Activated naive CD8-positive, alpha-beta T cell treated with anti-CD3 and anti-CD28 coated beads, Interleukin-2, amount 10 ng/mL, durations not matched to agents 7 days and 5 days (primary cell): ENCODE measurements at places on chromosomes 3 and 15.

DNA sequence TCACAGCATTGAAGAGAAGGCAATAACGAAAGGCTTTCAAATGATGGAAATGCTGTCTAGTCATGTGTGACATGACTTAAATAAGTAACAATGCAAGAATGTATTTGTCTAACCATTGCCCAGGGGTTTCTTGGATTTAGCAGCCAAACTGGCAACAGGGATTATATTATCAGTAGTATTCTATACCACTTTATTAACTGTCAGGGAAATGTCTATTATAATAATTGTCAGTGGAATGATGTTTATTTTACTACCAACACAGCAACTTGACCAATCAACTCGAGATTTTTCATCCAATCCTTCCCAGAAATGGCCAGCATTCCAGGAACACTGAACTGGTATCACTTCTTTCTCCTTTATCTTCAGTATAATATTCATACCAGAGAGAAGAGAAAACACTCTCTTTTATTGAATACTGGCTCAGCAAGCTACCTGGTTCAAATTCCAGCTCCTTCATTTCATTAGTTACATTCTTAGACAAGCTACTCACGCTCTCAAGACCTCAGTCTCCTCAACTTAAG lies 66.2 kb downstream of the FOXP1 start:
- no peak for DNase-seq

DNA sequence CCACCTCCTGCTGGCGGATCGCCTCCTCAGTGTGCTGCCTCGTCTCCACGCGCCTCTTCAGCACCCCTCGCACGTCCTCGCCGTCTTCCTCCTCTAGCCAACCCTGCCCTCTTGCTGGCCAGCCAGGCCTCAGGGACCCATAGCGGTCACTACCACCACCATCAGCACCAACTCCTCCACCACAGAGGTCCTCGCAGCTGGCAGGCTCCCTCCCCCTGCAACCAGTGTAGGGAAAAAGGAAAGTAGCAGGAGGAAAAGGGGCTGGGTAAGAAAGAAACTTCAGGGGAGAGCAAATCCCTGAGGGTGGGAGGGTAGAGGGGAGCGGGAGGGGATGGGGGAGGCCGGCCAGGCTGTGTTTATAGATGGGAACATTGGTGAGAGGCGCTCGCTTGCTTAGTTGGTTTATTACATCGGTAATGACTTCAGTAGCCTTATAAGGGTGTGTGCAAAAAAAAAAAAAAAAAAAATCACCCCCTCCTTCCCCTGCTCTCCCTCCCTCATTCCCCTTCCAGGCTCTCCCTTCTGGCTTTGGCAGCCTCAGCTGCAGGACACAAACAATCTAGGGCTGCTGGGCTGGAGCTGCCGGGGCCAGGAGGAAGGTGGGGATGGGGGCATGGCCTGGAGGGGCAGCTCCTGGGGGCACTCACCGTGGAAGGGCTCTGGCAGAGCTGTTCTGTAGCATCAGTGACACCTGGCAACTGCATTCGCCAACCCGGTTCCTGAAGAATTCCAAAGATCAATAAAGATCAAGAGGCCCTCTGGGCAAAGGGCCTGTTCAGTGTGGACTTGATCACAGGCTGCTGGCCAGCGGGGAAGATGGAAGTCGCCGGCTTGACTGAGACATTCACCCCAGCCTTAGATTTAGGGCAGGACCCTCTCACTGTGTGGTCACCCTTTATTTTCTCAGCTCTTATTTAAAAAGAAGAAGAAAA lies 116.2 kb upstream of the HACD2 start:
- DNase-seq: no peak

DNA sequence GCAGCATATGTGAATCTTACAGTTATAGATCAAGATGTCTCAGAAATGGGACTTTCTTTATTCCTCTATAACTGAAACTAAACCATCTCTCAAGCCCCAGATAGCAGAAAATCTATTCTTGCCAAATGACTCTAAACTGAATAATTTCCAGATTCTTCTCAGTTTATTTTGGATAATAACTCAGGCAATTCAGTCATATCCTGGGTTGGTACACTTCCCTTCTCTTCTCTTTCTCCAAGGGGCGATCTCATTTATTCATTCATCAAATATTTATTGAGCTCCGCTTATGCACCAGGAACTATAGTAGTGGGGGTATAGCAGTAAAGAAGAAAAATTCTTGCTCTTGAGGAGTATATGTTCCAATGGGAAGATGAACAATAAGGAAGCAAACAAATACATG lies 13.5 kb upstream of the PCOLCE2 start:
- no peak for DNase-seq

GRCh38 chr3:49122022-49122421 lies 1.4 kb upstream of the USP19 start:
- no peak for DNase-seq

- DNase-seq: no peak
These were observed 31.9 kb upstream of the RTP4 start for GRCh38 chr3:187336322-187336721.
